ENCODE measurements at places on chromosomes 6 and 20.

- DNase-seq: peak; percentile 42
Measured at GRCh38 chr20:20594171-20594530, 118.3 kb downstream of the RALGAPA2 start.

- DNase-seq: no peak
Measured at GRCh38 chr6:99216959-99217358, 132.5 kb downstream of the FAXC start.

- peak; percentile 48 for DNase-seq
Measured at GRCh38 chr6:16136621-16137450, 8.0 kb downstream of the MYLIP start.

GRCh38 chr6:20269181-20269580 lies 56.9 kb upstream of the MBOAT1 start:
- DNase-seq: no peak

DNA sequence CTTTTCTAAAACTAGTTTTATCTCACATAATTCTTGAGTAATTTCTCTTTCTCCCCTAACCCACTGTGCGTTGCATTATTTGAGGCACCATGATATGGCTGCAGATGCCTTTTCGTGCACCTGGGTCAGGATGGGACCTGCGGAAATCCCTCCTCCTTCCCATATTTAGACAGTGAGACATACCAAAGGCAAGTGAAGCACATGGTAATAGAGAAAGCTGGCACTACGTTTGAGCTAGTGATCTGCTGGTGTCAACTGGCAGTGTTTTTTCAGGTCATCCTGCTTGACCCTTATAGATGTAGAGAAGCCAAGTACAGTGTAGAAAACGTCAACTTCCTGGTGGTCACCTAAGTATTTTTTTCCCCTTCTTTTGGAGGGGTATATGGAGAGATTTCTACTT lies 71.7 kb downstream of the FOXO3 start:
- DNase-seq: no peak

DNA sequence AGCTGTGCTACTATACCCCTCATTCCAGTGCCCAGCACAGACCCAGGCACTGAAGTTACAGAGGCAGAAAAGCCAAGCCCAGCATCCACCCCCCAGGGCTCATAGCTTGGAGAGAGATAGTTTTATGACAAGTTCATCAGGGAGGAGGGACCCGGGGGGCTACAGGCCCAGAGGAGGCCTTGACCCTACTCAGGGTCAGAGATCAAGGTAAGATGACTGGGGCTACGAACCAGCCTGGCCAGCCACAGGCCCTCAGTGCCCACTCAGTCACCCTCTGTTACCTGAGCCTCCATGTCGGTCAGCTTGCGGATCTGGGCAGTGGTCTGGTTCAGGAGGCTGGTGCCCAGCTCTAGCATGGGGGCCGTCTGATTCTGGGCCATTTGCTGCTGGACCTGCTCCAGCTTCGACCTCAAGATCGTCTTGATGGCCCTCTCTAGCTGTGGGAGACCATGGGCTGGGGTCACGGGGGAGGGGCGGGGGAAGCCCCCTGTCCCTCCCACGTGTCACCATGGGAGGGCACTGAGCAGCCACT lies 26.1 kb downstream of the ANGPT4 start:
- DNase-seq: no peak

GRCh38 chr6:125529061-125529460 lies 220.4 kb upstream of the HEY2 start:
- no peak for DNase-seq

DNA sequence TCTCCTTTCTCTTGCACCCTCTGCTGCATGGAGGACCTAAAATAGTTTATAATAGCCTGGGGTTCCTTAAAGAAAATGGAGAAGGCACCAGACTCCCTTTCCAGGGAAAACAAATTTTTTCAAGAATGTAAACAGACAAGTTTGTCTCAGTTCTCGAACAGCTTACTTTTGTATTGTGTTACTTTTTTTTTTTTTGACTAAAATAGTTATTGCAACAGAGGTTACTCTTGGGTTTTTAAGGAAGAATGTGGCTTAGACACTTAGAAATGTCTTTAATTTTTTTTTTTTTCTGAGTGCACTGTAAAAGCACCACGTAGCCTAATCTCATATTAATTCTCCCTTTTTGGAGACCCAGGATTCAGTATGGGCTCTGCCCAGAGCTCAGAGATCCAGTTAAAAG lies 148.7 kb upstream of the CARMIL1 start:
- DNase-seq: no peak

DNA sequence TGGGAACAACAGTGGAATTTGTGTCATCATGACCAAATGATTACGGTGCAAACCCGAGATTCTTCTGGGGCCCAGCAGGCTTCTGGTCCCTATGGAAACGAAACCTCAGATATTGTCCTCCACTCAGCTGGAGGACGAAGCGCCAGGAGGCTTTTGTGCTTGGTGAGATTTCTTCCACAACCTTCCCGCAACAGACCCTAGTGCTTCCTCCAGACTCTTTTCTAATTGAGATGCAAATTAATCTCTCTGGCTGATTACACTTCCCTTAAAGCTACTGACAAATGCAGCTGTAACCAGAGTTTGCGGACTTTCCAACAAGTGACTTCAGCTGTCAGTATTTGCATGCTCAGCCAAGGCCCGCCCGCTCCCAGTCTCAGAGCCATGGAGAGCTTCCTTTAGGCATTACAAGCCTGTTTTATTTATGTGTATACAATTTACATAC lies 96.0 kb downstream of the INSM1 start:
- DNase-seq: no peak

GRCh38 chr6:142760152-142760551 lies 184.8 kb downstream of the HIVEP2 start:
- DNase-seq: no peak

GRCh38 chr6:68279793-68280557 lies 355.1 kb upstream of the ADGRB3 start:
- no peak for DNase-seq

DNA sequence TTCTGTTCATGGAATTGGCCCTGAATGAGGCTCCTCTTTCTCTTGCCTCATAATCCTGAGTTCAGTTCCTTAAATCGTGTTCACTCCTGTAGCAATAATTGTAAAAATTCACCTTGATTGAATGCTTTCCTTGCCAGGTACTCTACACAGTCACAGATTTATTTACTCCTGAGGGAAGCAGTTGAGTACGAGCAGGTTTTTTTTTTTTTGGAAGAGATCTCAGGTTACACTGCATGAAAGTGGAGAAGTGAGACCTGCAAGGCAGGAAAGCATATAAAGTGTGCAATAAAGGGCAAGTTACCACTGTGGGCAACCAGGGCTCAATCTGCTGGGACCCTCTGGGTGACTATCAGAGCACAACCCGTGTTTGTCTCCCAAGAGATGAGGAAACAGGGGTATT lies 93.0 kb upstream of the DOK5 start:
- no peak for DNase-seq

GRCh38 chr20:37969949-37970855 lies 63.1 kb downstream of the TTI1 start:
- no peak for DNase-seq

- no peak for DNase-seq
Measured at GRCh38 chr6:80251321-80251720, 144.8 kb downstream of the BCKDHB start.

DNA sequence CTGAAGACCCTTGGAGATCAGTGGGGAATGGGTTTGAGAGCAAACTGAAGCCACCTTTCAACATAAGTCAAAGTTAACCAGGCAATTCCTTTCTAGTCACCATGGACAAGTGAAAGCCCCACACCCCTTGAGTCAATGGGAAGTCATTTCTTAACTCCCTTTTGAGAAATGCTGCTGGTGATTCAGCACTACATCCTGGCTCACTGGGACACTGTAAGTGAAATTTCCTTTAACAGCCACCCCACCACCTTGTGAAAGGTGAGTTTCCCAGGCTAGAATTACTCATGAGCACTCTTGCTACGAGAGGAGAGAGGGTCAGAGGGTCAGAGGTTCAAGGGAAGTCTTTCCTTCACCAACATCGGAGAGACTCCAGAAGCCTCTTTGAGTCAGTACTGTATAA lies 93.3 kb upstream of the MARCKS start:
- DNase-seq: peak; percentile 65

DNA sequence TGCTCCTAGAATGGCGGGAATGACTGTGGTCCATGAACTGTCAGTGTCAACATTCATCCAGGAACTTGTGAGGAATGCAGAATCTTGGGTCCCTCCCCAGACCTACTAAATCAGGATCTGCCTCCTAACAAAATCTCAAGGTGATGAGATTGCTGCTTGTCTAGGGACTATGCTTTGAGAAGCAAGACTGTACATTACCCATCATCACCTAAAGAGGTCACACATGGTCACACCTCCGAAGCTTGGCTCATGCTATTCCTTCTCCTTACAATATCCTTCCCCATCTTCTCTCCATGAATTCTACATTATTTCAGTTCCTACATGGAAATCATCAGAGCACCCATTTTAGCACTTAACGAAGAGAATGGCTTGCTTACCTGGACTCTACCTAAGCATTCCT lies 102.3 kb upstream of the JARID2 start:
- DNase-seq: no peak

DNA sequence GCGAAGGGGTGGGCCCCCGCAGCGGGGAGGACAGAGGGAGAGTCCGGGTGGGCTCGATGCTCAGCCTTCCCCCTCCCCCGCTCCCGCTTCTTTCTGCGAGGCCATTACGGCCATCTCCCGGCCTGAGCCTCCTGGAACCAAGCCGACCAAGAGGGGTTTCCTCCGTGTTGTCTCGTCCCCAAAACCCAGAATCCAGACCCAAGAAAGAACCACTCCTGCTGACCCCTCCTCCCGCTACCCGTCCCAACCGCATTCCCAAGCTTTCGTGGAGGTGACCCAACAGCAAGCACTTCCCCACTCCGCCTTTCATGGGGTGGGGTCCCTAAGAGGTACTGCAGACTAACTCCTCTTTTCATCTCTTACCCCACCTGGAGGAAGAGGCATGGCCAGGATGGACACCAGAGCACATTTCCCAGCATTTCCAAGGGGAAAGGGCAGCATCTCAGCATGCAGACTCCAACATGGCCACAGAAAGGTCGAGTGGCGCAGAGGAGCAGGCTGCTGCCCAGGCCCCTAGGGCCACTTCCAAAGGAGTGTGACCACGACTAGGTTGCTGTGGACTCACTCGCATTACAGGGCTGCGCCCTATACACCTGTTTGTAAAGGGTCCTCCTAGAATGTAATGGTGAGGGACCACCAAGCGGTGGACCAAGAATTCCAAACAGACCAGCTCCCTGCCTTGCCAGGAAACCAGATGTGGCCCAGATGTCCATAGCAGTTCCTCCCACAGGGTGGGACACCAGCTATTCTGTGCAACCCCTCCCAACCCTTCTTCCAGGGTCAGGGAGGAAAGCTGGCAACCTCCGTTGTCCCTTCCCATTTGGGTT lies 53.4 kb downstream of the MRPL14 start:
- no peak for DNase-seq

DNA sequence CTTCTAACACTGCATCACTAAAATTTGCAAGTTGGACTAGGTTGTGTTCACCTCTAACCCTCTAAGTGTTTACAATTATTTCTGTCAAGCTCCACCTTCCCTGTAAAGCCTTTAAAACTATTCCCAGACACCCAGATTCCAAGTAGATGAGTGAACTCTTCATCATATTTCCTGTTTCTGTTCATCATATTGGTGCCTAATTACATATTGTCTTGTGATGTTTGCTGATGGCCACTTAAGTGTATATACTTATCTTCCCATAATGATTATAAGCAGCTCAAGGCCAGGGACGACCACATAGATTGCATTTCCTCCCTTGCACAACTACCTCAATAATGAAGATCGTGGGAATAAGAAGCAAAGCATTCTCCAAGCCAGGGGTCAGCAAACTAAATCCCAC lies 16.8 kb downstream of the TNFRSF21 start:
- no peak for DNase-seq

DNA sequence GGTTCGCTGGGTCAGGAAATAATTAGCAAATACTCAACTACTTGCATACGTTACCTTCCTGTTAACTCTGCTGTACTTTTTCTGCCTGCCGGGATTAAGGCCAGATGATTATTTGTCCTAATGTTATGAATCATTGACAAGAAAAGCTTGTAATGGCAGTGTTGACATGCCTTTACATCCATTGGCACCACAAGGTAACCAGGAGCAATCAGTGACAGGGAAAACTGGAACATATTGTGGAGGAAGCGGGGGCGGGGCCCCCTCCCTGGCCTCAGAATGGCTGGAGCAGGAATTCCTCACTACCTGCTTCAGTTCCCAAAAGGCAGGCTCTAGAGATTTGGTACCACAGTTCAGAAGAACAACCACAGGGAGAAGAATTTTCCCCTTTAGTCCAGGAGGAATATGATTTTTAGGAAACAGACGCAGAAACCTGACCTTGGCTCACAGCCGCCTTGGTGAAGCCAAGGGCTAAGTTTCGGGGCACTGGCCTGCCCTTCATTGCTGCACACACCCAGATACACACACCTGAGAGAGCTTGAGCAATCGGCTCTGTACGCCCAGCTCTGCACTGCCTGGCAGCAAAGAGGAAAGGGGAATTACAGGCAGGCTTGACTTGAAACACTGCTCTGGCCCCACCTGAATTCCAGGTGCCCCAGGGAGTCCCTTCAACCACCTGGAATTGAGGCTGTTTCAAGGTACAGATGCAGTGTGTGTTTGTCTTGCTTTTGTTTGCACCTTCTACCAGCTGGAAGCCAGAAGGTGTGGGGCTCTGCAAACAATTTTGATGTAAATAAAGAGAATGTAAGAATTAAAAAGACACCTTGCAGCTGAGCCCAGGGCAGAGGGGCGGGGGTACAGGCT lies 89.8 kb downstream of the MYB start:
- no peak for DNase-seq

DNA sequence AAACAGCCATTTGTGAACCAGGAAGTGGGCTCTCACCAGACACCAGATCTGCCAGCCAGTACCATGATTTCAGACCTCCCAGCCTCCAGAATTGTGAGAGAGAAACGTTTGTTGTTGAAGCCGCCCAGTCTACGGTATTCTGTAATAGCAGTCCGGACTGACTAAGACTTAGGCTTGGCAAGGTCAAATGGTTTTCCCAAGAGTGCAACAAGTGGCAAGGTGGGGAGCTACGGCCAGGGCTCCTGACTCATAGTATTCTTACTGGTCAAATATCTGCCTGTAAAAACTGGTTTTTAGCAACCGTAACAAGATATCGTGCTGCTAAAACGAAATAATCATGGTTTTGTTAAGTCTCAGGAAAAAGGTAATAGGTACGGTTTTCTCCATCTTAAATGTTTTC lies 37.8 kb downstream of the MCUR1 start:
- DNase-seq: no peak

DNA sequence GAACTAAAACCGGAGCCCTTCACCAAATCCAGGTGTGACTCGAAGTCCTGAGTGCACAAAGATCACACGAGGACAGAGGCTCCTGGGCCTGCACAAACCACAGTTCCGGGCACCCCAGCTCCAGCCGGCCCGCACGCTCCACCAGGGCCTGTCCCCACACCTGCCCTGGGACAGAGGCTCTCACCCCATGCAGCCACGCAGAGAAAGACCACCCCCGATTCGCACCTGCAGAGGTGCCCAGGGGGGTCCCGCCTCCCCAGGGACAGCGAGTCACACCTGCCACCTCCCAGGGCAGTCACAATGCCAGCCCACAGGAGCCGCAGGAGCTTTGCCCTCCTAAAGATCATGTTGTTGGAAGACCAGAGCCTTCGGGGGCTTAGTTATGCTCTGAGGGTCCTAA lies 25.4 kb upstream of the MRGBP start:
- no peak for DNase-seq

Data from suppressor macrophage (primary cell).